ENCODE measurements at places on chromosomes 4 and X.

DNA sequence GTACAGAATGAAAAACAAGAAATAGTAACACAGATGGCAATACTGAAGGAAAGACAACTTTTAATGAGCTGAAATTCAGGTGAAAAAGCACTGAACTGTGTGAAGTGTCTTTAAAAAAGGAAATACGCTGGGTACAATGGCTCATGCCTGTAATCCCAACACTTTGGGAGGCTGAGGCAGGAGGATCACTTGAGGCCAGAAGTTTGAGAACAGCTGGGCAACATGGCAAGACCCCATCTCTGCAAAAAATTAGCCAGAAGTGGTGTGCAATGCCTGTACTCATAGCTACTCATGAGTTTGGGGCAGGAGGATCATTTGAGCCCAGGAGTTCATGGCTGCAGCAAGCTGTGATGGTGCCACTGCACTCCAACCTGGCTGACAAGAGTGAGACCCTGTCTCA is 59.8 kb upstream of the COX18 start:
- no peak for DNase-seq

DNA sequence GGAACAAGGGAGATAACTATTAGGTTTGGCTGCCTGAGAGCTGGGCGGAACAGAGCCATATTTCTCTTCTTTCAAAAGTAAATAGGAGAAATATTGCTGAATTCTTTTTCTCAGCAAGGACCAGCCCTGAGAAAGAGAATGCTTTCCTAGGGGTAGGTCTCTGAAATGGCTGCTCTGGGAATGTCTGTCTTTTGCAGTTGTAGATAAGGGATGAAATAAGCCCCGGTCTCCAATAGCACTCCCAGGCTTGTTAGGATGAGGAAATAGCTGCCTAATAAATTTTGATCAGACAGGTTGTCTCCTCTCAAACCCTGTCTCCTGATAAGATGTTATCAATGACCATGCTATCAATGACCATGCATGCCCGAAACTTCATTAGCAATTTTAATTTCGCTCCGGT is 207.8 kb upstream of the KIT start:
- no peak for DNase-seq

GRCh38 chrX:46117234-46117633 is 428.0 kb downstream of the ZNF674 start:
- no peak for DNase-seq

GRCh38 chr4:113534711-113535110 is 226.8 kb downstream of the CAMK2D start:
- DNase-seq, result no peak

GRCh38 chrX:66638591-66639500 is at the start of gene EDA2R:
EDA2R (minus strand) TSS chrX:66639078; CDS start chrX:66616020, 23,058 bp downstream.
- no peak for DNase-seq

DNA sequence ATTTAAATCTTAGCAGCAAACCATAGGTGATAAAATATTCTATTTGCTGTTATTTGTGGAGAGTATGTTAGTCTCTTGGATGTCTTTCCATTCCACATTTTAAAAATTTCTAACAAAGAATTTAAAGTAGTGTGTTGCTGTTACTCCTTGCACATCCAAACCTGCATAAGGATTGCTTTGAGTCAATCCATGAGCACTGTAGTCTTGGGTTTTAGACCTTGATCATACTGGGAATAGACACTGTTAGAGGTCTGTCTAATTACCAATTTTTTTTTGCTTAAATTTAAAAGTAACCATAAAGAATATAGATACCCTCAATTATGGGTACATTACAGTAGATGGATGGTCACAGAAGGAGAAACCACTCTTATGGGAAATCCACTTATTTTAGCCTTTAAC is 1.5 kb downstream of the AFP start:
- DNase-seq, result no peak

GRCh38 chrX:73841337-73841736 is 278.3 kb downstream of the CHIC1 start:
- no peak for DNase-seq
